ENCODE measurements at places on chromosomes 1 and 21.

DNA sequence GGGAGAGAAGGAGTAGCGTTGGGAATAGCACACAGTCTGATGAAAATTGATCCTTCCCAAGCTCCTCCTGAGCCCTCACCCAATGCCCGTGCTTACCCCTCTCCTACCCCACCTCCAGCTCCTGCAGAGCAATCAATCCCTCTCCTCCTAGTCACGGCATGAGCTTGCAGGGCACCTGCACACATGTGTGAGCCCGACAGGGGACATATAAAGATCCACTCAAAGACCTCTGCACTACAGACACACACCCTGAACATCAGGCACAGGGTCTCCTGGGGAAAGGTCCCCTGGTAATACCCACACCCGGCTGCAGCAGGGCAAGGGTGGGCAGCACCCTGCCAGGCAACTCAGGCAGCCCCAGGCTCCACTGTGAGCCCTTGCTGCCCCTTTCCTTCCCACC lies 426 bp downstream of the VSIG8 start:
- no peak for DNase-seq

- DNase-seq: no peak
Measured at GRCh38 chr1:48701445-48701844, 75.2 kb downstream of the BEND5 start.

DNA sequence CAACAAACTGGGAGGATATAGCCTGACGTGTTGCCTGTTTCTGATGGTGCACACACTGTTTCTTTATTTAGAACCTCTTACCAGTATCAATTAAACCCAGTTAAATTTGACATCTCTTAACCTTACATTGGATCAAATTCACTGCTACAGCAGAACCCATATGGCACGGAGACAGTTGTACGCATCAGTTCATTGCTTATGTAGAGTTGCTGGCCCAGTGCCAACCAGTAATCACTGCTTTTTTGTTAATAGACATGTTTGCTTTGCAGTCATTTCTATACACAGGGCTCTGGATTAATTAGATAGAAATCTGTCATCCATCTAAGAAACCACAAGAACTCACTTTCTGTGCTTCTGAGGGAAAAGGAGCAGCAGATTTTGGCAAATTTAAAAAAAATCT lies 154.0 kb downstream of the RWDD3 start:
- DNase-seq: no peak

- DNase-seq: peak; percentile 77
Measured at GRCh38 chr1:111441573-111442192, 7.4 kb downstream of the WDR77 start.

DNA sequence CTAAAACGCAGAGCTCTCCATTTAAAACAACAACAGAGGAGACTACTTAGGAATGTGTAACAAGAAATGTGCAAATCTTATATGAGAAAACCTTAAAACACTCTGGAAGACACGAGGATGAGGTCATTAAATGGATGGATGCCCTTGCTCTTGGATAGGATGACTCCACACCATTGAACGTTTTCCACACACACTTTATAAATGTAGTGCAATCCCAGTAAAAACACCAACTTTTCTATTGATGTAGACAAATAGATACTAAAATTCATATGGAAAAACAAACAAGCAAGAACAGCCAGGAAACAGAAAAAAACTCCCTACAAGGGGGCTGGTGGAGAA lies 18.4 kb upstream of the COL6A1 start:
- DNase-seq: no peak

- DNase-seq: no peak
Measured at GRCh38 chr1:163589735-163590134, 268.0 kb downstream of the NUF2 start.

GRCh38 chr1:54375298-54375697 lies 30.9 kb downstream of the SSBP3 start:
- no peak for DNase-seq

- DNase-seq: no peak
Measured at GRCh38 chr1:218694636-218695035, 349.5 kb downstream of the TGFB2 start.

- DNase-seq: peak; percentile 76
Measured at GRCh38 chr1:15345705-15346345, 63.9 kb upstream of the EFHD2 start.

DNA sequence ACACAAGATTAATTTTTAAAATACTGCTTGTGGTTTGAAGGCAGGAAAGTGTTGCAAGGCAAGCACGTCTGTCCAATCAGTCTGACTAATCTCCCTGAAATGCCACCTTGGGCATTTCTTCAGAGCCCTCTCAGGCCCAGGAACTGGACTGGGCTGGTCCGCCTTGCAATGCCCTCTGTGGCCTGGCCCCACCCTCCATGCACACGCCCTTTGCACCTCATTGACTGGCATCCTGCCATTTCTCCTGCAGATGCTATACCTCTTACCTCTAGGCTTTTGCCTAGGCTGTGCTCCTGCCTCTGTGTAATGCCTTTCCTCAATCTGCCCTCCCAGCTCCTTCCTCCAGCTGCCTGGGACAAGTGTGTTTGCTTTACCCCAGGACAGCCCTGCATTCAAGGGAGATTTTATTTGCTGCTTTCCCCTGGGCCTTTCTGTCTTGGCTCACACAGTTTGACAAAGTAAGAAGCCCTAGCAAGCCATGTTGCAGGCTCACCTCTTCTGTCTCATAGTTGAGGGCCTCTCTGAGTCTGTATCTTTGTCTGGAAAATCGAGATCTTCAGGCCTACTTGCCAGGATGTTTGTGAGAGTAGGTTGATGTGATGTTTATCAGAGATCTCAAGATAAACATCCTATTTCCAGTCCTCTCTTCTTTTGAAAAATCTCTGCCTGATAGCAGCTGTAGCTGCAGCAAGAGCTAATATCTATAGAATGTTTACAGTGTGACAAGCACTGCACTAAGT lies 149.2 kb upstream of the JUN start:
- DNase-seq: peak; percentile 13

GRCh38 chr1:38326135-38326534 lies 279.5 kb upstream of the POU3F1 start:
- DNase-seq: no peak

- DNase-seq: no peak
Measured at GRCh38 chr21:36587388-36587787, 107.5 kb upstream of the CLDN14 start.

GRCh38 chr21:28856588-28857250 lies 136.0 kb downstream of the LTN1 start:
- no peak for DNase-seq

DNA sequence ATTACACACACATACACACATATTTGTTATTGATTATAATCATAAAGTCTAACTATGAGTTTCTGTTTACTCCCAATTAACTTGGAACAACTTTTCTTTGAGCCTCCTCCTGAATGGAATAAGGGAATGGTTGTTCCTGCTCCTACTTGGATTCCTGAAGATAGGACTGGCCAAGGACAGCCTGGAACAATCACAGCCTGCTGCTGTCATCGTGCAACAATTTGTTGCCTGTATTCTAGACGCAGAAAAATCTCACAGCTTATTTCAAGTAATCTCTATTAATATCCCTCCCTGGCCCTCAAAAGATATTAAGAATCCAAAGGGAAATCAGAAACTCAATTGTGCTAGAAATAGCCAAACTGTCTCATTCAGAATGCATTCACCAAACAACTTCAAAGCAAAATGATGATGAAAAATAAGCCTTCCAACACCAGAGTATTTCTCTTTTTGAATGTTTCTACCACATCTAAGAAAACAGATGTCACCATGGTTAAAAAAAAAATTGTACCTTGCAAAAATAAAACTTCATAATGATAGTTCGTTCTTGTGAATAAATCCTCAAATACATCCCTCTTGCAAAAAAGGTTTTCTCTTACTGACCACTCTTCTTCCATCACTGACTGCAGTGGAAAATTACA lies 30.9 kb downstream of the RCAN1 start:
- DNase-seq: no peak

DNA sequence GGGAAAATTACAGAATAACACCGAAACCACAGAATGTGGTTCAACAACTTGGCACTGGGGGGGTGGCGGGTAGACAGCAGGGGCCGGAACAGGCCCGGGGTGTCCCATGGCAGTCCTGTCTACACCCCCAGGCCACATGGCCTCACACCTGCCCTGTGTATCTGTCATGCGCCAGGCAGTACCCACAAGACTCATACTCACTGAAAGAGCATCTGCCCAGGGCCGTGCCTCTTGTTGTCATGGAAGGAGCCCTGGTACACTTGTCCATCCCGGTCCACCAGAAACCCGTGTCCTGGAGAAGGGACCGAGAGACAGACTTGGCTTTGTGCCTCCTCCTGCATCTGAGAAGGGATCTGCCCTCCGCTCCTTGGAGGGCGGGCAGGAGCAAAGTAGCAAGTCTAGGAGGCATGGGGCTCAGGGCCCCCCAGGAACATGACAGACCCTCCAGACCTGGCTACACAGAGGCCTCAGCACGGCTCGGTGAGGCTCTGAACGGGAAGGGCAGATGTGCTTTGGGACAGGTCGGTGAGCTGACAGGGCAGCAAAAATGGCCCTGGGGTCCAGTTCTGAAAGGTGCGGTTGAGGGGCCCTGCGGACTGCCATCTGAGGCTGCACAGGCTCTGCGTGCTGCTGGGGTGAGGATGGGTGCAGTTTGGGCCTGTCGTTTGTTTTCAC lies 5.6 kb downstream of the MORN1 start:
- no peak for DNase-seq

DNA sequence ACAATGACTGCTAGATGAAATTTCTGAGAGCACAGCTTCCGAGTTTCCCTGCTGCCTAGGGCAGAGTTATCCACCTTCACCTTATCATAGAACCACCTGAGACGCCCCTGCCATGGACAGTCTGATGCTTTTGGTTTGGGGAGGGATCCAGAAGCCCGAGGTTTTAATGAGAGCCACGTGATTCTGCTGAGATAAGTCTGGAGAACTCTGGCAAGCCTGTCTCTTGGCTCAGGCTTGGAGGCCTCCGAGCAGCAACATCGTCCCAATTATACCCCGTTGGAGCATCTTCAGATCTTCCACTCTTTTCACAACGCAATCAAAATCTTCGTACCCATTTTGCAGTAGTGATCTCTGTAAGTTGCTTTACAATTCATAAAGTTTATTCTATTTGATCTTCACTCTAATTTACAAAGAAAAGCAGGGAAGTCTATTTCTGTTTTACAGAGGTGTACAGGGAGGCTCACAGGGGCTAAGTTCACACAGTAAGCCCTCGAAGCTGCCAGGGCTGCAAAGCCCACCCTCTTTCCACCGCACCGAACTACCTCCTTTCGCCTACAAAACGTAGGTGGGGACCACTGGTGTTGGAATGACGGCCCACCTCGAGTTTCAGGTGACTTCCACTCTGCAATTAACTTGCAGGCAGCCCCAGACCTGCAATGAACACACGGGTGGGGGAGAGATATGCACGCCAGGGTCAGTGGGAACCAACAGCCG lies 513 bp upstream of the HHAT start:
- no peak for DNase-seq

DNA sequence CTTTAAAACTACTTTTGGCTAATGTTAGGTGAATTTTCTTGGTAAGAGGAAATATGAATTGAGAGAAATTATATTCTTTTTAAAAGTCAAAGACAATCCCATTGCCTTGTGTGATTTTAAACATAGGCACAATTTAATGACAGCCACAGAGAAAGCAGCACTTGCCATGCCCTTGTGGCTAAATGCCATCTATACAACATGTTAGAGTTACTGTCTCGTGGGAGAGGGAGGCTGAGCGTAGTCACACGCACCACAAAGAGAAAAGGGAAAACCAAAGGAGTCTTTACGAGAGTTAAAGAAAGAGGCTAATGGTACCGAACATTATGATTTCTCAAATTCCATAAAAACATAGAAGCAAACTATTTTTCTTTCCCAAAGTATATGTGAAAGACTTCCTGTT lies 537.9 kb downstream of the PTPRC start:
- DNase-seq: no peak

GRCh38 chr1:202159534-202160371 lies 649 bp downstream of the PTPN7 start:
- peak; percentile 73 for DNase-seq

GRCh38 chr1:7570311-7570710 lies 200.8 kb upstream of the VAMP3 start:
- no peak for DNase-seq

DNA sequence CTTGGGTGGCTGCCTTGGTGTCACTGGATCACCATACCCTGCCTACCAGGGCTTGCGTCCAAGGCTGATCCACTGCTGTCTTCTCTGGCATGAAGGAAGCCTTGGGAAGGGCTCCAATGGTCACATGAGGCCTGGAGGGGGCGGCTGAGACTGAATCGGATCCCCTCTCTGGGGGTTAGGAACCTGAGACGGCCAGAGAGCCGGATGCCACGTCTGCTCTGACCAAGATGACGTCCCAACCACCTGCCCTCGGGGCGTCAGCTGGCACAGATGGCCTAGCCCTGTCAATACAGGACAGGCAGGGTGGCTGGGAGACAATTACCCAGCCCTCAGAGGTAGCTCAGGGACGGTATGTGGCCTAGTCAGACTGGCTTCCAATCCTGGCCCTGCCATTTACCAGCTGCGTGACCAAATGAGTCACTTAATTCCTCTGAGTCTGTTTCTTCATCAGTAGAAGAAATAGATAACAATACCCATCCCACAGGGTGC lies 5.4 kb downstream of the TRIM62 start:
- no peak for DNase-seq

GRCh38 chr1:5522531-5523145 lies 469.6 kb downstream of the NPHP4 start:
- DNase-seq: no peak

DNA sequence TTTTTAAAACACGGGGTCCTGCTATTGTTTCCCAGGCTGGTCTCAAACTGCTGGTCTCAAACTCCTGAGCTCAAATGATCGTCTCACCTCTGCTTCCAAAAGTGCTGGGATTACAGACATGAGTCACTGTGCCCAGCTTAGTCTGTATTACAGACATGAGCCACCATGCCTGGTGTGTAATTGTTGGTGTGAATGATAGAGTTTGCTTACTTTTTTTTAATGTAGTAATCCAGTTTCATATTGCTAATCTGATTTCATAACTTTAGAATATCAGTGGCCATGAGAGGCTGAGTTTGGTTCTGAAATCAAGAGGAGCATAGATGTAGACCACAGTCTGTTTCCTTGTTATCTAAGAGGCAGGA lies 3.4 kb downstream of the EPB41 start:
- DNase-seq: no peak

DNA sequence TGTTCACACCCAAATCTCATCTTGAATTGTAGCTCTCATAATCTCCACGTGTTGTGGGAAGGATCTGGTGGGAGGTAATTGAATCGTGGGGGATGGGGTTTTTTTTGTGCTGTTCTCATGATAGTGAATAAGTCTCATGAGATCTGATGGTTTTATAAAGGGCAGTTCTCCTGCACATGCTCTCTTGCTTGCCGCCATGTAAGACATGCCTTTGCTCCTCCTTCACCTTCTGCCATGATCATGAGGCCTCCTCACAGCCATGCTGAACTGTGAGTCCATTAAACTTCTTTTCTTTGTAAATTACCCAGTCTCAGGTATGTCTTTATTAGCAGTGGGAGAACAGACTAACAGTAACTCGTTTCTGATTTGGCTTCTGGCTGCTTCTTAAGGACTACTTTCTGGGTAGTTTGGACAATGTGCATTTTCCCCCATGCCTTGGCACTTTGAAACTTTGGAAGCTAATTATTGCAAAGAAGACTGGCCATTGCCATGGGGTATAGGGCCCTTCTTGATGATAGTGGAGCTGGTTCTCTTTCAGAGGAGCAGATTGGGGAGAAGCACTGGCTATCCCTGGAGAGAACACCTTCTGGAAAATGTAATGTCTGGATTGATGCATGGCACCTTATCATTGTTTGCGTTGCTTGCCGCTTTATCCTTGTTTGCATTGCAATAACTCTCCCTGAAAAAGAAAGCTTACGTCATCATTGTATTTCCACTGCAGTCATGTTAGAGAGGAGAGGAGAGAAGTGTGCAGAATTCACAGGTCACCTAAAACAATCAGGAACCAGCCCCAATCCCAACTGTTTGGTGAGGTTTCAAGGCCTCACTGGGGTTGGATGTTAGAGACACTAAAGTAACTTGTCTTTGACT lies 5.9 kb downstream of the CNIH3 start:
- no peak for DNase-seq
